ENCODE measurements at places on chromosomes 3 and 15.

DNA sequence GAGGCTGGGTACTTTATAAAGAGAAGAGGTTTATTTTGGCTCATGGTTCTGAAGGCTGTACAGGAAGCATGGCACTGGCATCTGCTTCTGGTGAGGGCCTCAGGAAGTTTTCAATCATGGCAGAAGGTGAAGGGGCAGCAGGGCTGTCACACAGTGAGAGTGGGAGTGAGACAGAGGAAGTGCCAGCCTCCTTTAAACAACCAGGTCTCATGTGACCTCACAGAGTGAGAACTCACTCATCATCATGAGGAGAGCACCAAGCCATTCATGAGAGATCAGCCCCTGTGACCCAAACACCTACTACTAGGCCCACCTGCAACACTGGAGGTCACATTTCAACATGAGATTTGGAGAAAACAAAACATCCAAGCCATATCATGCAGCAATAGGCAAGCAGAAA is 9.3 kb upstream of the RFTN1 start:
- DNase-seq: no peak

DNA sequence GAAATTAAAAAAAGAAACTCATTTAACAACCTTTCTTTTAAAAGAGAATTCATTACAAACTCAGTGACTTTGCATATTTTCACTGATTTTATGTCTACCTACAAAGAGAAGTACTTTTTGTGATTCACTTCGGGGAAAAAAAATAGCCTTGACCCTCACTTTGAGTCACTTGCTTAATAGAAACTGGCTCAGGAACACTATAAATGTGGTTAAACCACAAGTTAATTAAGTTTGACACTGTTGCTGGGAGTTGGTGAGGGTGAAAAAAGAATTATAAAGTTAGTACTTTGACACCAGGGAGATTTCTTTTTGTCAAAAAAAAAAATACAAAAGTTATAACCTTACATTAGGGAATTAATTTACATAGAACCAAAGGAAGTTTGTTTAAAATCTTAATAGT is 810.9 kb downstream of the NR2F2 start:
- no peak for DNase-seq

DNA sequence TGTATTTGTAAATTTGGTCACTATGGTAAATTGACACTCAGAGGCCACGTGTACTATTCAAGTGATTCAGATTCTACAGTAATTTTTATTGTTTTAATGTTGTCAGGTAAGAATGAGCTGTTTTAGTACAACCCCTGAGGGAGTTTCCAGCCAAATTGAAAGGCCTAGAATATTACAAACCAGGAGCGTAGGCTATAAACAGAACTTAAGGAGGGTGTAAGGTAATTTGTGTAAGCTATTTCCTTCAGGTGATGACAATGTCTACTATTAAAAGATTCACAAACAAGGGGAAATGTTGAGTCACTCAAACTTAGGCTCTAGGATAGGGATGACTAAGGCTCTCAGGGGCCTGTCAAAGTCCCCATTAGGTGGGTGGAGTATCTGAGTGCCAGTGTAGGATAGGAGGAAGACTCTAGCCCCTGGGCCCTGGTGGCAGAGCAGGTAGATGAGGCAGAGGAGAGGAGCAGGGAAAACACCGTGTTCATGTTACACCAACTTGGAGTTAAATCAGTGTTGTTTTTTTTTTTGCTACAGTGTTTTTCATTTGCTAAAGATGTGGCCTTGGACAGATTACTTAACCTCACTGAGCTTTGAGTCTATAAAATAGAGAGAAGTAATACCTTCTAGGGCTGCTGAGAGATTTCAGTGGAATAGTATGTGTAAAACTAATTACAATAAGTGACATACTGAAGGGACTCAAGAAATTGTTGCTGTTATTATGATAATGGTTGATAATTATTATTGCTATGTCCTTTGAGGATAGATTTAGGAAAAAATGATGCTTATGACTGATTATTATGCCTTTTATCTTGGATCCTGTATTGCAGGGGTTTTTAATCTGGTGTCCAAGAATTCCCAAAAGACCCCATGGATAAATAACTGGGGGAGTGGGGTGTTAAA is 10.3 kb downstream of the TM4SF1 start:
- DNase-seq: no peak

GRCh38 chr3:188168186-188168585 is 14.2 kb downstream of the LPP start:
- no peak for DNase-seq

GRCh38 chr3:129474984-129475804 is 35.2 kb downstream of the IFT122 start:
- no peak for DNase-seq

GRCh38 chr3:186511702-186512101 is 32.5 kb downstream of the CRYGS start:
- DNase-seq: no peak

DNA sequence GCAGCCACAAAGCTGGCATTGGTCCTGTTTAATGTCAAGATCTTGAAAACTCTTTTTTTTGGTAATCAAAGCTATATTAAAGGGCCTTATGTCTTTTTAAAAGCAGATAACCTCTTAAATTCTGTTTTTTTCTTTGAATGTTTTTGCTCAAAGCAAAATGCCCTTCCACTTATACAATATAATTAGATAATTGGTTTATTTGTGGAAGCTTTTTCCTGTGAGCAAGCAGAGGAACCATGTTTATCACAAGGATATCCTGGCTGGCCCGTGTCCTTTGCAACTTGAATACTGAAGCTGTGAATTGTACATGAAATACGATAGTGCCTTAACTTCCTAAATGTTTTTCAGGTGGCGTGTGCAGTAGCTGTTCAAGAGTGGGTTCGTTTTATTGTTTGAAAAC is 2.6 kb downstream of the ST3GAL6 start:
- no peak for DNase-seq

DNA sequence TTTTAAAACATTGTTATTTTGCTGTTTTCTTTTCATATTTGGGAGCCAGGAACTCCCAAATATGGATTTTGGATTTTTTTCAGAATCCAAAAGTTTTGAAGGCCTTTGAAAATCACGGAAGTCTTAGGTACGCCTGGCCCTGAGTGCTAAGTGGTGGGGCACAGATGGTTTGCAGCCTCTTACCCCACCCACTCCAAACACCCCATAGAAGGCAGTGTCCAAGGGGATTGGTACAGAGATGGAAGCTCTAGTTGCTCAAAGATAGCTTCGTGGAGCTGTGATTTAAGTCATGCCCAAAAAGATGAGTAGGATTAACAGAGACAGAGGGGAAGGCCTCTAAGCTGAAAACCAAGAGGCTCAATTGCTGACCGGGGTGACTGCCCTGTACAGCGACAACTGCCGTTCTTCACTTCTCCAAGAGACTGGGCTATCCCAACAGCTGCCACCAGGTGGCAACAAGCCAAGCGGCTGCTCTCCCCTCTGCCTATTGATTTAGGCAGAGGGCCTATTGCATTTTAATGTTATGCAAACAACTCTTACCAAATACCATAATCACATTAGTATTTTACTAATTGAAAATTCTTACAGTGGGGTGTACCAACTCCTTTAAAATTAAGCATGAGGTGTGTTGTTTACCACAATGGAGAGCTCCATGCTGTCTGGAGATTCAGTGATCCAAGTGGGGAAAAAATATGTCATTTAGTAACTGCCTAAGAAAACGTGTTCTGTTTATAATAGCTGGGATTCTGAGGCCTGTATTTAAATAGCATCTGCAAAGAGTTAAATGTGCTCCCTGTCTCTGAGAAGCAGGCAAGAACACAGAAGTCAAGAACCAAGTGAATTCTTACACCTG is 64.0 kb upstream of the C15orf61 start:
- DNase-seq: peak; percentile 86

GRCh38 chr3:165440380-165440779 is 244.2 kb upstream of the SLITRK3 start:
- DNase-seq: no peak

- DNase-seq: no peak
Measured at GRCh38 chr15:93359425-93360131, 270.6 kb upstream of the RGMA start.

DNA sequence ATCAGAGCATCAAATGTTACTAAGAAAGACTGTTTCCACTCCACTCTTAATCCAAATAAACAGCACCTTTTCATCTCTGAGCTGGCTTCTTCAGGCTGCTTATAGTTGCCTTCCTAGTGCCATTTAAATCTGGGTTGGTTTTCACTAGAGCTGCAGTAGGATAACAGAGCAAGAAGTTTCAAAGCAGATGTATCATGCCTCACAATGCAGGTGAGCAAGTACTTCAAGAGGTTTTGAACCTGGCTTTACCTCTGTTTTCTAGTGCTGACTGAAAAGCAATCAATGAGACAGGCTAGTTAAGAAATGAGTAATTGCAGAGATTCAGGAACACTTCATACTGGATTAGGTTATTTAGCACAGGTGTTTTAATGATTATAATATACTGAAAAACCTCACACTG is 147.7 kb upstream of the SATB1 start:
- DNase-seq: no peak

- no peak for DNase-seq
Measured at GRCh38 chr3:10010421-10010877, 15.8 kb upstream of the FANCD2 start.

- DNase-seq: no peak
Measured at GRCh38 chr3:51637144-51637940, 33.7 kb upstream of the TEX264 start.

DNA sequence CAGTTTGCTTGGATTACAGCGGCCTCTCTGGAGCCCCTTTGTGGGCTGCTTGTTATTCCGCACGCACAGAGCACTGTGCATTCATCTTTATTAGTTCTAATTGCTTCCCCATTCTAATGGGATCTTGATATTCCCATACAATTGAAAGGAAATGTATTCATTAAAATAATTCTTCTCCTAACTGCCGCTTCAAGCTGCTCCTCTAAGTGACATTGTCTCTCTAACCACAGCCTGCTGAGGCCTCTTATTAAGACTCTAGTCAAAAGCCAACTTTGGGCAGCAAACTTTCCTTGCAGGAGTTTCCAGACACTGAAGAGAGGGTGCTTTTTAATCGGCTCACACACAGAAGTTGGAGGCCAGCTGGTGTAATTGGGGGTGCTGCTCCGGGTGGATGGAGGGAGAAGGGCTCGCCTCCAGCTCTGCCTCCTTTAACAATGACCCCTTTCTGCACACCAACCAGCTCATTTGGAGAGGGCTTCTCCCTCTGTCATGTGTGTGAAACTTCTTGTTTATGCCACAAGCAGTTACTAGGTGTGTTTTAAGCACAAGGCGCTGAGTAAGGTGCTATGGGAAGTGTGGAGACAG is 5.6 kb upstream of the MAGEF1 start:
- peak; percentile 49 for DNase-seq

GRCh38 chr15:77148191-77148590 is 77.3 kb upstream of the TSPAN3 start:
- DNase-seq: no peak

DNA sequence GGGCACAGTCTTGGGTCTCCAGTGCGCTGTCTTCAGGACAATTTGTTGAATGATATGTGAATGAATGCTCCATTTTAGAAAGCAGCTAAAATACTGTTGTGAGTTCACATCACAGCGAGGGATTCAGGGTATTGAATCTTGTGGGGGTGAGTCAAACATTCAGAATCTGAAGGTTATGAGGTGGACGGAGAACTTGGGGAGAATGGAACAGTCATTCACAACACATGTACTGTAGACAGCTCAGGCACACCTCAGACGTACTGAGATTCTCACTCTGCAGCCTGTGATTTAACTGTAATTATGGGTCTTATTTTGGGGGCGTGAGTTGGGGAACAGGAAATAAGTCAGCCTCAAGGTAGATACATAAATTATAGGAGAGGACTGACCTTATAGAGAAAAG is 13.9 kb downstream of the CRYBG3 start:
- DNase-seq: no peak

DNA sequence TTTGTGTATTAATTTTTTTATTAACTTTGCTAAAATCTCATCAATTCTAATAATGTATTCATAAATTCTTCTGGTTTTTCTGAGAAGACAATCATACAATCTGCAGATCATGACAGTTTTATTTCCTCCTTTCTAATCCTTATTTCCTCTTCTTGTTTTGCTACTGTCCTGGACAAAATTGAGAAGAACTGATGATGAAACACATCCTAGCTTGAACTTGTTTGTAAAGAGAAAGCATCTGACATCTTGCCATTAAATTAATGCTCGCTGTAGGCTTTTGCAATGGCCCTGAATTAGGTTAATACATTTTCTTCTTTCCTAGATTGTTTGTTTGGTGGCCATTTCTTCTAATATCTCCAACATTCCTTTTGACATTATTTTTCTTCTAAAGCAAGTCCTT is 110.9 kb upstream of the TPM1 start:
- DNase-seq: no peak

DNA sequence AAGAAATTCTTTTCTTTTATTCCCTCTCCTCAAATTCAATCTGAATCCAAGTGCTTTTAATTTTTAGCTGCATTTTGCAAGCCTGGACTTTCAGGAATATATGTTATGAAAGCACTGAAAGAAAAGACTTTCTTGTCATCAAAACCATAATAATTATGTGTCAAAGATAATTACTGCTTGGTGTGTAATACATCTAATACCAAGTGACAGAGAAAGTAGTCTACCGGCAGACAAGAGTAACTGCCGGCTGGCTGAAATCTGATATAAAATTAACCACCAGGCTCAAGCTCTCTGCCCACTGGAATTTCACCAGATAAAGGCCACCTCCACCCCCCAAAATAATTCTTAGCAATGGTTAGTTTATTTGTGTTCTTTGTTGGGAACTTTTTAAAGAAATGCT is 220.9 kb upstream of the CDIN1 start:
- DNase-seq: no peak

GRCh38 chr15:61794276-61794675 is 266.0 kb downstream of the VPS13C start:
- DNase-seq: no peak

- no peak for DNase-seq
Measured at GRCh38 chr15:38263996-38264395, 11.4 kb downstream of the SPRED1 start.

GRCh38 chr3:64270142-64270865 is 45.0 kb upstream of the PRICKLE2 start:
- no peak for DNase-seq

- no peak for DNase-seq
Measured at GRCh38 chr3:177236704-177237103, 39.4 kb upstream of the TBL1XR1 start.

DNA sequence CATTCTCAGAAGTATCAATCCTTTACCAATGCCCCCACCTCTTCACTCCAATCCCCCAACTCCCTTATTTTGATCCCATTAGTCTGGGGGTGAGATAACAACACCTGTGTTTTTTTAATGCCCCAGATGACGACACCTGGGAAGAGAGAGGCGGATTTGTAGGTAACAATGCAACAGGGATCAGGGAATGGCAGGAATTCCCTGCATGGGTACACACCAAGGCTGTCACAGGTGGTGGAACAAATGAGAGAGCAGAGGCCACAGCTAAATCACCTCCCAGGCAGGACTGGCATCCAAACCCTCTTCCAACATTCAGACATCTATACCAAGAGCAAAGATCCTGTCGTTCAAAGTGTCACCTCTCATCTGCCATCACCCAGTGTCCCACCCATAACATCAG is 319.2 kb upstream of the TRIM42 start:
- DNase-seq: no peak

- no peak for DNase-seq
Measured at GRCh38 chr3:50136714-50137405, 18.3 kb upstream of the SEMA3F start.

GRCh38 chr3:167091226-167091625 is 288.9 kb downstream of the ZBBX start:
- DNase-seq: no peak

- DNase-seq: no peak
Measured at GRCh38 chr3:81663114-81663513, 98.3 kb downstream of the GBE1 start.

GRCh38 chr3:17678116-17678741 is 64.2 kb downstream of the TBC1D5 start:
- no peak for DNase-seq

All from head of caudate nucleus (tissue), 42 donors.